Right kidney (tissue), 9 donors: ENCODE measurements at places on chromosomes 2 and 18.

- no peak for DNase-seq
Measured at GRCh38 chr18:11019295-11020105, 129.9 kb downstream of the PIEZO2 start.

DNA sequence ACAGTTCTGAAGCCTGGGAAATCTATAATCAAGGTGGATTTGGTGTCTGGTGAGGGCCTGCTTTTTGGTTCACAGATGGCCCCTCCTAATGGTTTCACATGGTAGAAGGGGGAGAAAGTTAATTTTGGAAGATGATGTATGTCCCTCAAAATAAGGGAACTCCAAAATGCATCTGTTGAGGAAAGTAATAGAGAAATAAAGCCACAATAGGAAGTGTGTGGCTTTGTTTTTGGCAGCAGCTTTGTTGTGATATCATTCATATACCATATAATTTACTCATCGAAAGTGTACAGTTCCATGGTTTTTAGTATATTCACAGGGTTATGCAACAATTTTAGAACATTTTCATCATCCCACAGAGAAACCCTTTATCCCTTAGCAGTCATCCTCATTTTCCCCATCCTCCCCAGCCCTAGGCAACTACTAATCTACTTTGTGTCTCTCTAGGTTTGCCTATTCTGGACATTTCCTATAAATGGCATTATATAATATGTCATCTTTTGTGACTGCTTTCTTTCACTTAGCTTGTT is 274.0 kb upstream of the FAM98A start:
- no peak for DNase-seq

- no peak for DNase-seq
Measured at GRCh38 chr2:2663401-2664036, 332.4 kb upstream of the MYT1L start.

- DNase-seq, result no peak
Measured at GRCh38 chr2:201891676-201892075, 85.3 kb downstream of the CDK15 start.

DNA sequence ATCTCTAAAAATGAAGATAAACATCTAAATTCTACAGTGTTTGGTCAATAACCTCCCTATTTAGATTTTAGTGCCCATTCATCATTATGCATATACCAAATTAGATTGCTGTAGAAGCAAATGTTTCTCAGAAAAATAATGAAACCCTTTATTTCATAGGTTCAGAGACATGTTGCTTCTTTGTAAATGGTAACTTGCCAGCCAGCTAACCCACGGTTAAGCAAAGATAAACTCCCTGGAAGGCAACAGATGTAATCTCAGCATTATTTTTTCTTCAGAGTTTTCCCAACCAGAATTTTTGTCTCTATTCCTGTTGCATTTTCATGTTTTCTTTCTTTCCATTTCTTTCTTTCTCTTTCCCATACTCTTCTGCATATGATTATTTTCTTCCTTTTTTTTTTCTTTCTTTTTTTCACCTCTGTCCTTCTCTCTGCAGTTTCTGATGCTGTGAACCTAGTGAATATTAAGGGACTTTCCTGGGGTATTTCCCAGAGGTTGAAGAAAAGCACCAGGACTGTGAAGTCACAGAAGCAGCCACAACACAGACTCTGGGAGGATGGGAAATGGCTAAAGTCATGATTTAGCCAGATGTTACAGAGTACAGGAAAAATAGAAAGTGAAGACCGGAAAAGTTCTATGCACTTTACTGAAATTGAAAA is 50.0 kb upstream of the DSG1 start:
- no peak for DNase-seq

DNA sequence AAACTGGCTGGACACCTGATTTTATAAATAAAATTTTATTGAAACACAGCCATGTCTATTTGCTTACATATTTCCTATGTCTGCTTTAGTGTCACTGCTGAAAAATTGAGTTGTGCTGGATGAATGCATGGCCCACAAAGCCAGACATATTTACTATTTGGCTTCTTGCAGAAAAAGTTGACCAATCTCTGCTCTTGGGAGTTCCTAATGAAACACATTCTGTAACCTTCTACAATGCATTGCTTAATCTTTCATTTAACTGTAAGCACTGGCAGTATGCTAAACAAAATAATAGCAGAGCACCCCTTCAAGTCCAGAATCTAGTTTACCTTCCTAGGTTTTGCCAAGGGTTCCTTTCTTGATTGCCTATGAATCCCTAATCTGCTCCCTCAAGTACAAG is 17.7 kb upstream of the SERPINB7 start:
- no peak for DNase-seq
